Activated naive CD4-positive, alpha-beta T cell treated with anti-CD3 and anti-CD28 coated beads for 36 hours (primary cell): ENCODE measurements at places on chromosomes 12 and 14. TPM values are rescaled to one million over a fixed set of nuclear protein-coding genes. Genes with fewer than 3 reads are reported as not detected.

RNASE9 gene
- not detected for total RNA-seq

DNA sequence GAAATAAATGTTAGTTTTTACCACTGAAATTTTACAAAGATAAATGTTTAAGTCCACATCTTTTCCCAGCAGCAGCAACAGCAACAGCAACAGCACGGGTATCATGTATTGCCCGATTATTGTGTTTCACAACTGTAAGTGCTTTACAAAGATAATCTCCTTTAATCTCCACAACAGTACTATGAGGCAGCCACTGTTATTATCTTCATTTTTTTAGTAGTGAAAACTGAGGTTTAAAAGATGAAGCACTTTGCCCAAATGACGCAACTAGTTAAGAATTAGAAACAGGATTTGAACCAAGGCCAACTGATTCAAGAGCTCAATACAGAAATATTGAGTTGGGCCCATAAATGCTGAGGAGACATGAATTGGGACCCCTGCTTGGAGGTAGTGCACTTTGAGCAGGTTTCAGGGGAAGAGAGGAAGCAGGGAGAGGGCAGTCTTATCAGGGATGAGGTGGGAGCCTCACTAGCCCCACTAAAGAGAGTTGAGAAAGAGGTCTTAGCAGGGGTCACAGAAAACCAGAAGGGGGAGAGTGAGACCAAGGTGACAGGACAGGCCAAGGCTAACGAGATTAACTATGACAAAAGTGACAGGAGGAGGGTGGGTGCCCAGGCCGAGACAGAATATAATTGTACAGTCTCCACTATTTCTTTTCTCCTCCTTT lies 15.3 kb downstream of the KRT2 start:
- H3K36me3 ChIP-seq, result no peaks in the 10 kb centered on the region
- H3K4me3 ChIP-seq, result no peak overlapping the region
- DNase-seq, result no peak
- no peaks in the 10 kb centered on the region for H3K27me3 ChIP-seq
- no peak overlapping the region for H3K27ac ChIP-seq

DNA sequence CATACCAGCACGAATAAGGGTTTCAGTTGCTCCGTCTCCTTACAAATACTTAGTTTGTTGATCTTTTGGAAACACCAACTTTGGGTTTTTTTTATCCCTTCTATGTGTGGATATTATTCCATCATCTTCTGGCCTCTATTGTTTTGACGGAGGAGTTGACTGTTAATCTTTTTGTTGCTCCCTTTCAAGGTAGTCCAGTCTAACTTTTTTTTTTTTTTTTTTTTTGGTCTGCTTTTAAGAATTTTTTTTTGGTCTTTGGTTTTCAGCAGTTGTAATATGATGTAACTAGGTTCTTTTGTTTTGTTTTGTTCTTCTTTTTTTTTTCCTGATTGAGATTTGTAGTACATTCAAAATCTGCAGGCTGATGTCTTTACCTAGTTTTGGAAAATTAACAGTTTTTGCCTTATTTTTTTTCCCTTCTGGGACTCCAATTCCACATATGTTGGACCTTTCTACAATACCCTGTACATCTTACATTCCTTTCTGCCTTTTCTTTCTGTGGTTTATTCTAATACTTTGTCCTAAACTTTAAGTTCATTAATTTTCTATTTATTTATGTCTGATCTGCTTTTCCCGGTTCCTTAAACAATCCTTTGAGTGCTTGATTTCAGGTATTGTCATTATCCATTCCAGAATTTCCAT lies 54.9 kb downstream of the DNAH10 start:
- H3K4me1 ChIP-seq, result peaks cover under 1% of the 10 kb centered on the region
- H3K4me3 ChIP-seq, result no peak overlapping the region
- peaks cover 4% of the 10 kb centered on the region for H3K27me3 ChIP-seq
- no peak overlapping the region for H3K27ac ChIP-seq
- DNase-seq, result no peak

DNA sequence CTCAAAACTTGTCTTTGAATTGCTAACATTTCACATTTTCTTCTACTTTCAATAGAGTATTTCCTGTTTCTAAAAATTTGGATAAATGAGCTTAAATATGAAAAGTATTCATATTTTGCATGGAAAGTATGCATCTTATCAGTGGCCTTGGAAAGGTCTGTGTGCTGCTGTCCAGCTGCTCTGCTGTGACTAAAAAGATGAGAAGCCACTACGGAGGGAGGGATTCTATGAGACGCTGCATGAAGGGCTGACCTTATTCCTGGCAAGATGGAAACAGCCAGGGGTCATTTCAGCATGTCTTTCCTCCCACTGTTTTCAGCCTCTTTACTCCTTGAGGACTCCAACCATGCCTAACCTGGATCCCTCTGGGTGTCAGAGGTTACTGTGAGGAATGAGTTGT lies 13.0 kb downstream of the PIWIL1 start:
- H3K36me3 ChIP-seq, result no peaks in the 10 kb centered on the region
- peaks cover 25% of the 10 kb centered on the region for H3K27me3 ChIP-seq
- no peak overlapping the region for H3K27ac ChIP-seq
- H3K4me1 ChIP-seq, result no peaks in the 10 kb centered on the region
- H3K4me3 ChIP-seq, result no peak overlapping the region

GRCh38 chr14:71204231-71204630 lies 297.0 kb downstream of the PCNX1 start:
- peaks cover 4% of the 10 kb centered on the region for H3K27me3 ChIP-seq
- DNase-seq, result no peak
- H3K27ac ChIP-seq, result no peak overlapping the region
- no peaks in the 10 kb centered on the region for H3K36me3 ChIP-seq
- H3K4me3 ChIP-seq, result no peak overlapping the region
- H3K4me1 ChIP-seq, result no peaks in the 10 kb centered on the region

GRCh38 chr12:105705765-105706164 lies 375.3 kb downstream of the C12orf75 start:
- H3K36me3 ChIP-seq, result no peaks in the 10 kb centered on the region
- H3K27ac ChIP-seq, result no peak overlapping the region
- H3K4me1 ChIP-seq, result no peaks in the 10 kb centered on the region
- no peak overlapping the region for H3K4me3 ChIP-seq

DNA sequence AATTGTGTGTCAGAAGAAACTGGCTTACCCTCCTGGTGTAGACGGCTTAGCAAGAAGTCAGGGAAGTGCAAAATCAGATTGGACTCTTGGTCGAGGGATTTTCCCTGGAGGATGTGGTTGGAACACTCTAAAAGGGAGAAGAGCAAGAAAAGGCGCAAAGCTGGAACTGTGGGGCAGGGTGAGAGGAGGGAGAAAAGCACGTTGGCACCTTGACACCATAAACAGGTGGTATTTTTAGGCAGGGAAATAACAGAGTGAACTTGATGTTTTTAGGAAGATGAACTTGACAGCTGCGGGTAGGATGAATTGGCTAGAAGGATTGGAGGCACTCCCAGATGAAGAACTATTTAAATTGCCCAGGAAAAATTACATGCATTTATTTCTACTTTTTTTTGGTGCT lies 67.7 kb downstream of the HCAR2 start:
- no peaks in the 10 kb centered on the region for H3K27me3 ChIP-seq
- peaks cover 4% of the 10 kb centered on the region for H3K4me1 ChIP-seq
- no peak overlapping the region for H3K4me3 ChIP-seq
- no peak for DNase-seq

DNA sequence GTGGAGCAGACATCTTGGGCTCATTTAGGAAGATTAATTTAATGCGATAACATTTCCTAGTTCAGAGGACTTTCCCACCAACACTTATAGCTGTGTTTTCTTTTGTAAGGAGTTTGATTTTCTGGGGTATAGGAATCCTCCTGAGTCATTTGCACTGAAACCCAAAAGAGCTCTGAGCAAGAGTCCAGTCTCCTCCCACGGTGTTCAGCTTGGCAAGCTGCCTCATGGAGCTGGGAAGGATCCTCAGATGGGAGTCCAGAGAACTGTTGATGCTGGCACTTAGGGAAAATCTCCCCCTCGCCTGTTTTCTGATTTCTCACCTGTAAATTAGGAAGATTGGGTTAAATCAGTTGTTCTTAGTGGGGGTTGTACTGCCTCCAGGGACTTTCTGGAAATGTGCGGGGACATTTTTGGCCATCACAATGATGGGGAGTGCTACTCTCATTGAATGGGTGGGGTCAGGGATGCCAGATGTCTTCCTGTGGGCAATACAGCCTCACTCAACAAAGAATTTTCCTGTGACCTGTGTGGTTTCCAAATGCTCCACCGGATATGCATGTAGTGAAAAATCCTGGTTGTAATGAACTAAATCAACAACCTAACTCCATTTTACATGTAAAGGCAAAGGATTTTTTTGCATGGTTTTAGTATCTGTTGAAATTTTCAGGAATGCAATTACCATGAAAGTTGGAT lies 150.6 kb downstream of the ADCK1 start:
- no peak overlapping the region for H3K27ac ChIP-seq
- H3K36me3 ChIP-seq, result no peaks in the 10 kb centered on the region
- H3K27me3 ChIP-seq, result no peaks in the 10 kb centered on the region
- H3K4me1 ChIP-seq, result no peaks in the 10 kb centered on the region
- no peak for DNase-seq

GRCh38 chr12:26554332-26554731 lies 278.7 kb downstream of the ITPR2 start:
- no peak overlapping the region for H3K4me3 ChIP-seq
- no peaks in the 10 kb centered on the region for H3K27me3 ChIP-seq
- H3K4me1 ChIP-seq, result no peaks in the 10 kb centered on the region
- DNase-seq, result no peak
- peaks cover 17% of the 10 kb centered on the region for H3K36me3 ChIP-seq

ACOT2 gene
- 2.9 TPM for total RNA-seq

DNA sequence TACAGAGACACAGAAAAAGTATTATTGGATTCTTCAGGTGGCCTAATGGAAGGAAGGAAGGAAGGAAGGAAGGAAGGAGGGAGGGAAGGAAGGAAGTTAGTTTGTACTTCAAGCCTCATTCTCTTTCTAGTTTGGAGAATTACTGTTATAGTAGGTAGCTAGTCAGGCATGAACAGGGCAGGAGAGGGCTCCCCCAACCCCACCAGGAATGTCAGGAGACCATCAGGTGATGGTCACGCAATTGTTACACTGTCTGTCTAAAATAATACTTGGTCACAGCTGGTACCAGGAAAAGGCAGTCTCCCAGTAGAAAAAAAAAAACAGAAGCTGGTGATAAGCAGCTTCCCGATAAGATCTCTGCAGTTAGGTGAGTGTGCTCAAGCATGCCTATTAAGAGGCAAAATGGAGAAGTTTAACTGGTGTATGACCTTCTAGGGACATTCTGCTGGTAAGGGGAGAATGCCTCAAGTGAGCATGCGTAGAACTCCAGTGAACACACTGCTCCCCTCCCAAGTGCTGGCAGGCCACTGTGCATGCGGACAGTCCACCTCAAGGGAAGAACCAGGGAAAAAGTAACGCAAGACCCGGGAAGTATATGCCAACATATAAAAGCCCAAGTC lies 358.4 kb upstream of the SOX5 start:
- no peak for DNase-seq
- H3K36me3 ChIP-seq, result no peaks in the 10 kb centered on the region
- no peaks in the 10 kb centered on the region for H3K4me1 ChIP-seq
- H3K27ac ChIP-seq, result no peak overlapping the region

- DNase-seq, result no peak
- no peaks in the 10 kb centered on the region for H3K36me3 ChIP-seq
- peaks cover 2% of the 10 kb centered on the region for H3K27me3 ChIP-seq
- H3K4me3 ChIP-seq, result no peak overlapping the region
- no peaks in the 10 kb centered on the region for H3K4me1 ChIP-seq
Measured at GRCh38 chr12:31386364-31386777, 60.4 kb upstream of the SINHCAF start.

- H3K36me3 ChIP-seq, result peaks cover under 1% of the 10 kb centered on the region
- H3K4me3 ChIP-seq, result no peak overlapping the region
- no peak for DNase-seq
- H3K27me3 ChIP-seq, result no peaks in the 10 kb centered on the region
- no peaks in the 10 kb centered on the region for H3K4me1 ChIP-seq
Measured at GRCh38 chr12:59322473-59322872, 273.4 kb upstream of the SLC16A7 start.

RDH11 gene
- total RNA-seq, result 58.5 TPM
